ENCODE measurements at places on chromosomes 1 and 21.

GRCh38 chr21:41250519-41250918, 66.1 kb upstream of the FAM3B start:
- no peak for DNase-seq

DNA sequence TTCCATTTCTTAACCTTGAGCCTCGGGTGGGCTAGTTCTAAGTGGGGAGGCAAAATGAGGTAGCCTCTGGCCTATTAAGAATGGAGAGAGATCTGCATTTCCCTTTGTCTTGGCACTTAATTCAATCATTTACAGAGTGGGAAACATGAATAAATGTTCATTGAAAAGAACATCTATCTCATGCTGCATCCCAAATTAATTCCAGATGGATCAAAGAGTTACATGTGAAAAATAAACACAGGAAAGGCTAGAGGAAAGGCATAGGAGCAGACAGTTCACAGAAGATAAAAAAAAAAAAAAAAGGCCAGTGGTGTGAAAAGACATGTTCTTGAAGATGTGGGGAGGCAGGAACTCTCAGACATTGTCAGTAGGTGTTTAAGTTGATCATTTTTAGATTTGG, 35.7 kb upstream of the EPS8L3 start:
- no peak for DNase-seq

GRCh38 chr1:41347276-41347675, 14.0 kb upstream of the FOXO6 start:
- no peak for DNase-seq

DNA sequence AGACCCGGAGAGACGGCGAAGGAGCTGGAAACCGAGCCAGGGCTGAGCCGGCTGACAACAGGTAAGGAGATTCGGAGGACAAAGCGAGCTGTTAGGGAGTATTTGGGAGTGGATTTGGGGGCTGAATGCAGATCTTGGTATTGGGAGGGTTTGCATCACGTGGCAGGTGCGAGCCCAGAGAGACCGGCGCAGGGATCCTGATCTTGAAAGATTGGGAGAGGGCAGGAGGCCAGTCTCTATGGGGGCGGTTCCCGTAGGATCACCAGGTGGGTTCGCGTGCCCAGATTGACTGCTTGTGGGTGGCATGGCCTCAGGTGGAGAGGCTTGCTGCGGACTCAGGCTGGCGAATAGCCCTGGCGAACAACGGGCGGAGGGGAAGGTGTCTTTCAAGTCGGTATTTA, 204 bp downstream of the CIART start:
- DNase-seq: no peak

GRCh38 chr21:44763050-44763378, 38.6 kb downstream of the UBE2G2 start:
- no peak for DNase-seq

Data from HAP-1 (cell line).